Stimulated activated naive CD8-positive, alpha-beta T cell treated with anti-CD3 and anti-CD28 coated beads, Interleukin-15, amount 100 ng/mL, for 72 hours (primary cell): ENCODE measurements at places on chromosomes 7 and 10.

GRCh38 chr10:10847387-10847786 lies 170.3 kb upstream of the CELF2 start:
- no peak for DNase-seq

- DNase-seq: no peak
Measured at GRCh38 chr7:33754933-33755928, 150.1 kb upstream of the BMPER start.

DNA sequence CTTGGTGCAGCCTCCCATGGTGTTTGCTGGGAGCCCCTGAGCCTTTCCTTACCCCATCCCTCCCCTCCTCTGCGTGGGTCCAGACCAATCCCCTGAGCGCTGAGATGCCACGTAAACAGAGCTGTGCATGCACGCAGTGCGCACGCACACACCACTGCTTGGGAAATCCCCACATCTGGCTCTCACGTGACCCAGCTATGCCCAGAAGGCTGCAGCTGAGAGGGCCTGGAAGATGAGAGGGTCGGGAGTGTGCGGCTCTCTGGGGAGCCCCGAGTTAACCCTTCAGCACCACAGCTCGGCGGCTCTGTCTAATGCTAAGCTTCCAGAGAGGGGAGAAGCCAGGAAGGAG lies 177.2 kb downstream of the SH3PXD2A start:
- peak; percentile 84 for DNase-seq

- DNase-seq: peak; percentile 41
Measured at GRCh38 chr10:119651514-119652360, 557 bp downstream of the BAG3 start.

GRCh38 chr10:387909-388660 lies 252.8 kb downstream of the ZMYND11 start:
- no peak for DNase-seq

DNA sequence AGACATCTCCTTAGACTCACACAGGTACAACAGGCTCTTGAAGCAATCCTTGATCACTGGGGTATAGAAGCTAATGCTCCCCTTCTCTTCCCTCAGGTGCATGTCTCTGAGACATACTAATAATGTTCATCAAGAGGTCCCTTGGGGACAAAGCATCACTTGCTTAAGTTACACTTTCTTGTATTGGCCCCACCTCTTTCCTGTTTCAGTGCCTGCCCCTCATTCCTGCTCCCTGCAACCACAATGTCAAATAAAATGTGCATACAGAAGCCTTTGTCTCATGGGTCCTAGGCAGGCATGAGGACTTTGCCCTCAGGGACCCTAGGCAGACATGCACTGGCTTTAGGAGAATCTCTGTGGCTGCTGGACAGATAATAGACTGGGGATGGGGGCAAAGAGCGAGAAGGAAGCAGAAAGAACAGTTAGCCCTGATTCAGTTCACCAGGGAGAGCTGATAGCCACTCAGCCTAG lies 175.0 kb upstream of the NPY start:
- DNase-seq: no peak

DNA sequence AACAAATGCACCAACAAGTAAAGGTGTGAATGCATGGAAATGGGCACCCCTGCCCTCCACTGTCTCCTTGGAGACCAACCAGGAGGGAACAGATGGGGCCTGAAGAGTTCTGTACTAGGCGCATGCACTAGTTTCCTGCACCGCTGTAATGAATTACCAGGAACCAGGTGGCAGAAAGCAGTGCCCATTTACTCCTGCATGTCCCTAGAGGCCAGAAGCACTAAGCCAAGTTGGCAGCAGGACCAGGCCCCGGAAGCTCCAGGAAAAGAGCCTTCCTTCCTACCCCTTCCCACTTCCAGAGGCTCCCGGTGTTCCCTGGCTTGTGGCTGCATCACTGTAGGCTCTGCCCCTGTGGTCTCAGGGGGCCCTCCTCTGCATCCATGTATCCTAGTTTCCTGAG lies 237.5 kb upstream of the PPP2R2D start:
- no peak for DNase-seq

DNA sequence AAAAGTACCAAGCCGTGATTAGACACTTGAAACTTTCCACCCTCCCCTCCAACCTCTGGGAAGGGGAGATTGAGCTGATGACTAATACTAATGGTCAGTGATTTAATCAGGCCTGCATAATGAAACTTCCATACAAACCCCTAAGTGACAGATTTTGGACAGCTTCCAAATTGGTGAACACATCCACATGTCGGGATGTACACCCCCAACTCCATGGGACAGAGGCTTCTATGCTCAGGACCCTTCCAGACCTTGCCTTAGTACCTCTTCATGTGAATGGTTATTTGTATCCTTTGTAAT lies 4.8 kb downstream of the NUB1 start:
- DNase-seq: no peak

GRCh38 chr10:28985137-28985885 lies 303.6 kb upstream of the LYZL1 start:
- no peak for DNase-seq

GRCh38 chr10:110817614-110818013 lies 54.1 kb upstream of the PDCD4 start:
- no peak for DNase-seq

DNA sequence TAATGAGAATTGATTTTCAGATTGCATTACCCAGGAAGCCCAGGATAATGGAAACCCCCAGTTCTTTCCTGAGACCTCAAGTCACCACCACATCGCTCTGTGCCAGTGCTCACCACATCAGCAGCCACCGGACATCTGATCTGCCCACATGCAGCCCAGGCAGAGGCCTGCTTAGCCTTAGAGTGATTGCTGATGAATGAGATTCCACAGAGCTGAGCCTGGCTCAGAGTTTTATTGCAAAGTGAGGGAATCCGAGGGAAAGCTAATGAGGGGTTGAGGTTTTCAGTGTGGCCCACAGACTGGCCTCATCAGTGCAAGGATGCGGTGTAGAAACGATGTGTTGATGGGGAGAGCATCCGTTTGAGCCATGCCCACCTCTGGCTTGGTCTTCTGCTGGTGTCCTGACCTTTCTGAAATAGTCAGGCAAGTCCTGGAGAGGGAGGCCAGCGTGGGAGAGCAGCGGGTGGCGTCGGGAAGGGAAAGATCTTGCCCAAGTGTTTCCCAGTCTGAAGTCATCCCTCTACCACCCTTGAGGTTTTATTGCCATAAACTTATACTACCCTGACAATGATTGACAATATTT lies 120.3 kb downstream of the ITIH5 start:
- DNase-seq: no peak

GRCh38 chr7:42181566-42181965 lies 55.4 kb downstream of the GLI3 start:
- DNase-seq: no peak

- DNase-seq: no peak
Measured at GRCh38 chr7:148802101-148802493, 82.0 kb downstream of the EZH2 start.

GRCh38 chr7:46581268-46581667 lies 660.2 kb upstream of the IGFBP3 start:
- no peak for DNase-seq

GRCh38 chr7:130910949-130911944 lies 177.2 kb upstream of the KLF14 start:
- no peak for DNase-seq

GRCh38 chr10:1475771-1476454 lies 261.4 kb downstream of the ADARB2 start:
- DNase-seq: no peak

- no peak for DNase-seq
Measured at GRCh38 chr7:56175771-56176170, 59.6 kb upstream of the NUPR2 start.

- DNase-seq: no peak
Measured at GRCh38 chr7:27139334-27140125, 4.0 kb downstream of the HOXA5 start.

DNA sequence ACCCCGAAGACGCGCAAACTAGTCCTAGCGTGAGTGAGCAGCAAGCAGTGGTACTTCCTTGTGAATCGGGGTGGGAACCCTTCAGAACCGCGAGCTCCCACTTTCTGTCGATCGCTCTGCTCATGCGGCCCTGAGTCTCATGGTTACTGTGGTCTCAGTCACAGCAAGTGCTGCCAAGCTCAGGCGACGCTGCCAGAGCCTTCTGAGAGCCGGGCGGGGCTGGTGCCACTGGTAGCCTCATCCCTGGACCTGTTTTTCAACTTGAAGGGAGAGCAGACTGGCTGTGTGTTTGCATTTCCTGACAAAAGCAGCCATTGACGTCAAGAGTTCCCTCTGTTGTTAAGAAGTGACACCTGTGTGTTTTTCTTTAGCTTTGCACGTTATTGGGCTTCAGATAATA lies 32.9 kb upstream of the BHLHA15 start:
- DNase-seq: no peak

DNA sequence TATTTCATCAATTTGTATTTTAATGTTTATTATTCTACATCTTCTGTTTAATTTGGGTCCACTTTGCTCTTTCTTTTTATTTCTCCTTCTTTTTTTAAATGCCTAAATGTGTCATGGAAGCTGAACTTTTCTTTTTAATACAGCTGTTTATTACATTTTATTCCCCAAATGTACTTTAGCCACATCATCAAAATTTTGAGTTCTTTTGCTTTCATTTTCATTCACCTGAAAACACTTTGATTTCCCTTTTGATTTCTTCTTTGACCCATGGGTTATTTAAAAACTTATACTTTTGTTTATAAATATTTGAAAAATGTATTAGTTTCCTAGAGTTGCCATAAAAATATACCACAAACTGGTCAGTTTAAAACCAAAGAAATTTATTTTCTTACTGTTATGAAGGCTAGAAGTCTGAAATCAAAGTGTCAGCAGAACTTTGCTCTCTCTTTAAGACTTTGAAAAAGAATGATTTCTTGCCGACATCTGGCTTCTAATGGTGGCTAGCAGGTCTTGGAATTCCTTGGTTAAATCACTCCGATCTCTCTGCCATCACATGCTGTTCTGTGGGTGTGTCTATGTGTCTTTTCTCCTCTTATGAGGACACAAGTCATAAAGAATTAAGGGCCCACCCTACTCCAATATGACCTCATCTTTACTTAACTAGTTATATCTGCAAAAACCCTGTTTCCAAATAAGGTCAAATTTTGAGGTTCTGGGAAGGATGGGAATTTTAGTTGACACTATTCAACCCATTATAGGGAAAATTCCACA lies 225.5 kb downstream of the ANKRD7 start:
- DNase-seq: no peak

DNA sequence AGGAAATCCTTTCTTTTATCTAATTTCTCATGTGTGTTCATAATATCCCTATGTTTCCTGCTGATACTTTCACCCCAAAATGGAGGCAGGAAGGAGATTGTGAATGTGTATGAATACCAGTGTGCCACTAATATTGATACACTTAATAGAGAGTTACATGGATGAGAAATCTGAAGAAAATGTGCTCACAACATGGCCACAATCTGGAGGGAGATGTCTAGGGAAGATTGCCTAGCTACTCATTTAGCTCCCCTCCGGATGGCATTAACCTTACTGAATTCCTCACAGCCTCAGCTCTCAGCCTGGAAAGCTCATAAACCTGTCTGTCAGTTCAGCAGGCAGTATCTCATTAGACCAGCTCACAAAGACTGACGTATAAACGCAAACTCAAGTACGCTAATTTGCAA lies 23.4 kb upstream of the DMTF1 start:
- no peak for DNase-seq

- no peak for DNase-seq
Measured at GRCh38 chr7:139823959-139824521, 5.0 kb upstream of the TBXAS1 start.

DNA sequence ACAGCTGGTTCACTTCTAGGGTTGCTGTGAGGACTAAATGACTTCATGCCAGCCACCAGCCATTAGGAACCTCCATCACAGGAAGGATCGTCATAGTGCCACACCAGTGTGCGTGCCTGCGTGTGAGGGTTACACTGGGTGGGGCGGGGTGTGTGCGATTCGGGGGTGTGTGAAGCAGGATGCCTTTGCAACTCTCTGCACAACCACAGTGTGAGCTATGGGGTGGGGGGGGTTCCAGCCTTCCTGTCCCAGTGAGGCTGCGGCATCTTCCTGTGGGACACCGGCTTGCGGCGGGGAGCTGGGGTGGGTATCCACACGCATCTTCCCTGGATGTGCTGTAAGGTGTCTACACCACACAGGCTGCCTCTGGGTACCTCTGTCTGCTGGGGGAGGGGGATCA lies 6.9 kb upstream of the ELFN1 start:
- DNase-seq: peak; percentile 7

- DNase-seq: no peak
Measured at GRCh38 chr10:79424221-79425073, 21.0 kb downstream of the ZCCHC24 start.

GRCh38 chr10:31876652-31877352 lies 51.8 kb downstream of the ARHGAP12 start:
- DNase-seq: no peak

DNA sequence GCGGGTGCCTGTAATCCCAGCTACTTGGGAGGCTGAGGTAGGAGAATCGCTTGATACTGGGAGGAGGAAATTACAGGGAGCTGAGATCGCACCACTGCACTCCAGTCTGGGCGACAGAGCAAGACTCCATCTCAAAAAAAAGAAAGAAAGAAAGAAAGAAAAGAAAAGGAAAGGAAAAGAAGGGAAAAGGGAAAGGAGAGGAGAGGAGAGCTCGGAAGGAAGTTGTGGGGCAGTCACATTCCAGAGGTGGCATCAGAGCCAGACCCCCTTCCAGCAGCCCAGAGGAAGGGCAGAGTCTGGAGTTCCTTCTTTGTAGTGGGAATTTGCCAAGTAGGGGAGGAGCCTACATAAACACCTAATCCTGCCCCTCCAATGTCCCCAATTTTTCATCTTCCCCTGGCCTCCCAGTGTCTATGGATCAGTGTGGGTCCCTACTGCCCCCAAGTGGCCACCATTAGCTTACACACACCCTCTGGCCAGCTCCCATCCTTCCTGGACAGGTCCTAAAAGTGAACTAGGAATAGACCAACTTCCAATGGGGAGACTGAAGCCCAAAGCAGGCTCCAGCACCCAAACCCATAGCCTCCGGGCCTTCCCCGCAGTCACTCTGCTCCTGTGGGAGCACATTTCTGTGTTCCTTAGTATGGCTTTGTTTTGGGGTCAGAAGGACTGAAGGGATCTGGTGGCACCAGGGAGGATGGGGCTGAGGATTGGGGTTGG lies 39.6 kb upstream of the HSPB1 start:
- peak; percentile 43 for DNase-seq

GRCh38 chr10:17756557-17757217 lies 4.7 kb downstream of the TMEM236 start:
- no peak for DNase-seq

- DNase-seq: no peak
Measured at GRCh38 chr7:2776401-2776800, 67.7 kb downstream of the GNA12 start.

GRCh38 chr10:123997486-123998196 lies 95.8 kb downstream of the CHST15 start:
- DNase-seq: no peak
